ENCODE measurements at places on chromosomes 5 and 9.
A peak's percentile ranks its signal among the peaks of the same experiment; 100 is the strongest.

DNA sequence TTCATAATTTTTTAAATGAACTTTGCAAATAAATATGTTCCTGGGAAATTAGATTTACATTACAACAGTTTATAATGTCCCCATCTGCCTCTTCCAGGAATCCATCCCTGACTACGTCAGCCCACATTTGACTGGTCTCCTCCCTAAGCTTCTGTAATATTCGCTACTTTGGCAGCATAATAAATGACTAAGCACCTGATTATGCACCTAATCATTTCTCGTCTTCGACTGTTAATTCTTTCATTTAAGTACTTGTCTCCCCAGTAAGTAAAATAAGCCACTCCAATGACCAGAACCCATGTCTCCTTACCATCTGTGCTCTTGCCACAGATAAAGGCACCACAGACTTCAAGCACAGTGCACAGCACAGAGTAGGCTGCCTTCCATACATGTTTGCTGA is 122.7 kb downstream of the DENND1A start:
- DNase-seq = no peak

- no peak for DNase-seq
Measured at GRCh38 chr5:93399675-93400074, 181.3 kb downstream of the NR2F1-AS1 start.

GRCh38 chr5:170499621-170500020 is 4.2 kb upstream of the KCNIP1 start:
- DNase-seq = no peak

DNA sequence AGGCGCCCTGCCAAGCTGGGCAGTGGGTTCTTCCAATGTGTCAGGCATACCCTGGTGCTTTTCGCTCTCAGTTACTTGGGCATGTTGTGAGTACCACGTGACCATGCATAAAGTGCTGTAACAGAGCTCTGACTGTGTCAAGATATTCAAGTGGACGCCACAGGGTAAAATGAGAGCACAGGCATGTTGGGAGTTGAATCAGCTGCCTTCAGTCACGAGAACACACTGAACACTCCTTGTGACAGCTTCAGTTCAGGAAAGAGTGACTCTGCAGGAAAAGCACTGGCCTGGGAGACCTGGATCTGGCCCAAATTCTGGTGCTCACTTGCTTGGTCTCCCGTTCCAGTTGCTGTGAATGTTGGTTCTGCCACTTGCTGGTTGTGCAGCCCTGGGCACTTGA is 5.1 kb downstream of the MLANA start:
- DNase-seq = no peak

DNA sequence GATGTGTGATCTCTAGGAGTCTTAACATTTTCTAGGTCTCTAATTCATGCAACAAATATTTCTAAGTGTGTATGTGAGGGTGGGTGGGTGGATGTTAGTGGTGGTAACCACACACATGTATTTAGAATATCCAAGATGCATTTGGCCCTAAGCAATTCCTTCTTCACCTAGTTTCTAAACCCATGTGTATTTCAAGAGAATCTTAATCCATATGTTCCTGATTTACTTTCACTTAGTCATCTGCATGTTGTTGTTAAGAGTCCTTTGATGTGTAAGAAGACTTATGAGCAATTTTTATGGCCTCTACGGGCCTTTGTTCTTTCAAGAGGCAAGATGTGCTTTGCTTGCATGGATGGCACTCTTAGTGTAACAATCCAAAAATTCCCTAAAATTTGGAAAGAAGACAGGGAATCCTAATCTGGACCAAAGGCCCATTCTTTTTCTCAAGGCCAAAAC is 282.6 kb downstream of the SPATA31D1 start:
- DNase-seq = no peak

DNA sequence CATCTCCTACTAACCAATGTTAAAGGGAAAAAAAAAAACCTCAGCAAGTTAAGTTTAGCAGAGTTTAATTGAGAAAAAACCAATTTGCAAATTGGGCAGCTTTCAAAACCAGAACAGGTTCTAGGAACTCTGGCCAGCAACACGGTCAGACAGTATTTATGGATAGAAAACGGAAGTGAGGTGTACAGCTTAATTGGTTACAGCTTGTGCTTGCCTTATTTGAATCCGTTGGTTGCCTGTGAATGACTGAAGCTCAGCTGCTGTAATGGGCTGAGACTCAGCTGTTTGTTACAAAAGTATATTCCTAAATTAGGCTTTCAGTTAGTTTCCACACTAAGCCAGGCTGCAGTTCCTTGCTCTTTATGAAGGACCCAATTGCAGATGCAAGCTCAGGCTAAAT is 217.0 kb downstream of the SREK1 start:
- DNase-seq = no peak

- no peak for DNase-seq
Measured at GRCh38 chr9:35728041-35728971, 3.7 kb downstream of the TLN1 start.

DNA sequence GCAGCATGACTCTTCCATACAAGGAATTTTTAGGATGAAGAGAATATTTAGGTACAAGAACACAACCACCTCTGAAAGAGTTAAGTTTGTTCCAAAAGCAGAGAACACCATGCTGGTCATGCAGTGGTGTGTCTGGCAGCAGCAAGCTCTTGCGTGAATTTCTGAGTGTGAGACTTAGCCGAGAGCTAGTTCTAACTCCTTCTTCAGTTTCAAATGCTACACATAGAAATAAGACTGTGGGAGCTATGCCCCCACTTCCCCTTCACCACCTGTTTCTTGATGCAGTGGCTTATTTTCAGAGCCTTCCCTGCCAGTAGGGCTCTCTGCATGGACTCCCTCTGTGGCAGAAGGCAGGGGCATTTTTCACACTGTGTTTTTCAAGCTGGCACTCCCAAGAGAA is 122.9 kb upstream of the ZNF366 start:
- DNase-seq = no peak

DNA sequence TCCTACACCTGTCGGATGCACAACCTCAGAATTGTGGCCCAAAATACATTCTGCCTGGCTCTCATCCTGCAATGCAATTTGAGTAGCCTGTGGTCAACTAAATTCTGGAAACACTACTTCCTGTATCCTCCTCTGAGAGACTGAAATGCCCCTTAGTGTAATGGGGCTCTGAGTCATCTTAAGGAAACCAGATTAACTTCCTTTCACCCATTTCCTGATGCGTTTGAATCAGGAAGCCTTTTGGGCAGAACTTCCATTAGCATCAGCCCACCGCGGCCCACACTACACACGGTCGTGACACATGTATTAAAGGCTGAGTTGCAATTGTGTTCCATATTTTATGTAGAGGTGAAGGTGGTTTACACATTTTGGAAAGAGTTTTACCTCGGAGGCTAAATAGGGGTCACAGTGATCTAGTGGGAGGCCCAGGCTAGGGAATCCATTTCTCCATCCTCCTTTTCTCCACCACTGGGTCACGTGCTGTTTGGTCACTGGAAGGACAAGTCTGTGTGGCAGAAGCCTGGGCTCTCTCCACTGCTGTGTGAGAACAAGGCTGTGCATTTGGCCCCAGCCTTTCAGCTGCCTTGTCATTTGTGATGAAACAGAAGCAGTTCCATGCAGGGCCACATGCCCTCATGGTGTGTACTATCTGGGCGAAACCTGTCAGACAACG is 55.9 kb downstream of the DAP start:
- no peak for DNase-seq

GRCh38 chr5:128384068-128384467 is 154.0 kb downstream of the FBN2 start:
- DNase-seq = no peak

DNA sequence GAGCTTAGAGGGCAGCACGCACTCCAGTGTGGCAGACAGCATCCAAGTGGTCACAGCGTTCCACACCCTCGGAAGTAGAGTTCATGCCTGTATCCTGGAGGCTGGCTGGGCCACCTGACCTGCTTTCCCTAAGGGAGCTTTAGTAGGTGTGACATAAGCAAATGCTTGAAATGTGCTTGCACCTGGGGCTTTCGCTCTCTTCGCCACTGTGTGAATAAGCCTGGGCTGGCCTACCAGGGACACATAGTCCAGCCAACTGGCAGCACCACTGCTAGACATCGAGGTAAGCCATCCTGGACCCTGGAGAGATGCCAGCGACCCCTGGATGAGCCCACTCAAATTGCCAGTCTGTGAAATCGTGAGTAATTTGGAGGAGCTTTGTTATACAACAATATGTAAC is 24.9 kb upstream of the IRX4 start:
- no peak for DNase-seq

DNA sequence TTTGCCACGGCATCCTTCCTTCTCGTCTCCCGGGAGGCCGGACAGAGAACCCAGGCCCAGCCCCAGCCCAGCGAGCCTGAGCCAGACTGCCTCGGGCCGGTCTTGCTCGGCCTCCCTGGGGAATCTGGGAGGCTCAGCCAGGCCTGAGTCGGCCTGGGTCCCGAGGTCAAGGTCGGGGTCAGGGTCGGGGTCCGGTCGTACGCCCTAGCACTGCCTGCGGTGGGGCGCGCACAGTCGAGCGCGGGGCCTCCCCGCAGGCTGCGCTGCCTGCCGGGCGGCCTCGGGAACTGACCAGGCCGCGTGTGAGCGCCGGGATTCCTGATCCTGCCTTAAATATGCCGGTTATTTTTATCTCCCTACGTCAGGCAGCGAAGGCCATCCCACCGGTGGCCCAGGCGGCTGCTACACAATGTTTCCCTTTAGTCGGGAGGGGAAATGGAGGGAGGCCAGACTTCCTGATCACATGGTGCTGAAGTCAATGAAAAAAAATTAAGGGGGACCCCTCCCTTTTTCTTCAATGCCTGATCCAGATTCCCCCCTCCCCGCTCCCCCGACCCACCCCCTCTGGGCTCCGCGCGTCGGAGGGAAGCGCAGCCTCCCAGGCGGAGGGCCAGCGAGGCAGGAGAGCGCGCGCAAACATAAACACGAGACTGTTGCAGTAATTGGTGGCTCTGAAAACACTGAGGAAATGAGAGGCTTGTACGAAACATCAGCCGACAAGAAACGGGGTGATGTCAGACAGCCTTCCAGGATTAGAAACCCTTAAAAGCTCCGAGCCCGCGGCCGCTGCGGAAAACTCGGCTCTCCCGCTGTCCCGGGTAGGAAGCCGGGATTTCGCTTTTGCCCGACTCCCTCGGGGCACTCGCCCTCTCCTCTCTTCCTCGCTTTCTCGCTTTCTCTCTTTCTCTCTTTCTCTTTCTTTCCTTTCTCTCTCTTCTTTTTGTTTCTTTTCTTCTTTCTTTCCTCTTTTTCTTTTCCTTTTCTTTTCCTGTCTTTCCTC is 148.2 kb upstream of the KLF4 start:
- DNase-seq = no peak

- no peak for DNase-seq
Measured at GRCh38 chr5:53386341-53386740, 94.1 kb upstream of the FST start.

DNA sequence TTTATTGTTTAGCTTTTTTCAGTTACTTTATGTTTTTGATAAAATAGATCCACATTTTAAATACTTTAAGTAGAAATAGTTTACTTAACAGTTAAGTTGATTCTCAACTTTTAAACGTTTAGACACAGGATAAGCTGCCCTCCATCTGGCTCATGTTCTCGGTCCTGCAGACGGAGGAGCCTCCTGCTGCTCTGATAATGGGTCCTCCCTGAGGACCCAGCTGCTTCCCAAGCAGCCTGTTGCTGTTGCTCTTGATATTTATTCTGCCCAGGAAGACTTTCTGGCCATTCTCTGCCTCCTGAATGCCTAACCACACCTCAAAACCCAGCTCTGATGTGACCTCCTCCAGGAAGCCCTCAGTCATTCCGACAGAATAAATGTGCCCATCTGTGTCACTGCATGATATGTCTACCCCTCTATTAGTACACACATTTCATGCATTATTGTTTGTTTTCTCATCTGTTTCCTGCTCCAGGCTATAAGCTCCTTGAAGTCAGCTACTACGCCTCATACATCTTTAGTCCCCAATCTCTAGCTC is 267.2 kb upstream of the MSX2 start:
- DNase-seq = no peak

DNA sequence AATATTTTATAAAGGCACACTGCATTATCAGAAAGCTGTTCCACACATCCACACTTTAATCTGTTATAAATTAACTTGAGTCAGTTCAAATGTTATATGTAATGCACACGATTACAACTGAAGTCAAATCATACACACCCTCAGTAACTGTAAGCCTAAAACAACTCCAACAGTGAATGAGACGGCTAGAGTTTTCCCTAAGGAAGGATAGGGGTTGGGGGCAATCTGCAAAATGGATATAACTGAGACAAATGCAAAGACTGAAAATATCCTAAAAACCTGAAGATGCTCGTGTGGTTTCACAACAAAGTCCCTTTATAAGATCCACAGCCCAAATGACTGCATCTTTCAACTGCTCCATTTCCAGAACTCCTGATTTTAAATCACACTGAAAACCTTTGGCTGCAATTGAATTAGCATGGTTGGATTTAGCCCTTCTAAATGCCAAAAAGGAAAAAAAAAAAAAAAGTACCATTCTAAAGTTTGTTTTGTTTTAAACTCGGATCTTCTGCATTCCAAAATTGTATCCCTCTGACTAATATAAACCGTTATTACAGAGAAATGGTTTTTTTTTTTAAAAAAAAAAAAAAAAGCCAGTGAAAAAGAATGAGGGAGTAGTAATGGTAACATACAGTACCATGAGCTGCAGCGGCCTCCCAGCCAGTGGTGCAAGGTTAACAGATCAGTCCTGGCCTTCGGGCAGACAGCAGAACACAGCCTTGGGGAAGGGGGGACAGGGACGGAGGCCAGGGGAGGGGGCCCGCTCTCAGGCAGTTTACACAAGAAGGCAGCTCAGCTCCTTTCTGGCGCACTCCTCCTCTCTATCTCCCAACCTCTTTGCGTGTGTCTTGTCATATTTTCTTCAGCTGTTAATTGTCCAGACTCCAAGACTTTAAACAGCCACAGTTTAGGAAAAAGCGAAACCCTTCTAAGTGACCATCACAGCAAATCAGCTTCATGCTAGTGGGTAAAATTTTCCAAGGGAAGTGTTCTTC is 166.1 kb downstream of the BNC2 start:
- no peak for DNase-seq

DNA sequence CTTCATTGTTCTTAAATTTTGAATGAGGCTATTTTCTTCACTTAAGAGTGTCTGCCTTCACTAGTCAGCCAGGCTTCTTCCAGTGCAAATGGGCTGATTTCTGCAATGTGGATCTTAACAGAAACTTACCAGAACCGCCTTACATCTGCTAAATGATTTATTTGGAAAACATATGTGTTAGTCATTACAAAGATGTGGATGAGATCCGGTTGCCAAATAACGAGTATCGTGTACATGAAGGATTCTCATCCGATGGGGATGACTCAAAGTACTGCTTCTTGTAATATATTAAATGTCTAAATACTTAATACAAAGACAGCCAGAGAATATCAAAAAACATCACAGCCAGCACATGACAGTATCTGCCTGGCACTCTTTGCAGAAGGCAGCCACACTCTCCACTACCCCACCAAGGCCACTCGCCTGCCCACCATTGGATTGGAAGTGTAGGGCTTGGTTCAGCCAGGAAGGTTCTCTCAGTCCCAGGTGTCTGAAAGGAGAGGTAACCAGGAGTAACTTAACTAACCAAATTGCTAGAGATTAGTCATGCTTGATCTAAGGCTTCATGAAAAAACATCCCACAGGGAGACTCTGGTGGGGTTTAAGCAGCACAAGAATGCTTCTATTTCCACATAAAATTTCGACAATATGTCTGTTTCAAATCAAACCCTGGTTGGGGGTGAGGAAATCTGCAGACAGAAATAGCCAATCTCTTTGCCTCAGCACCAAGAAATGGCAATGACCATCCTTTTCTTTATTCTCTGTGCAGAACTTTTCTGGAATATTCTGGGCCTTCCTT is 174.8 kb downstream of the GADD45G start:
- no peak for DNase-seq

GRCh38 chr5:22649074-22649473 is 204.1 kb downstream of the CDH12 start:
- DNase-seq = no peak

GRCh38 chr5:77972469-77973252 is 196.5 kb upstream of the TBCA start:
- peak; percentile 1 for DNase-seq

GRCh38 chr5:88929385-88929784 is 46.4 kb upstream of the MEF2C start:
- DNase-seq = no peak

Measured in stimulated activated CD4-positive, alpha-beta T cell treated with anti-CD3 and anti-CD28 coated beads, Interleukin-2, amount 100 ng/mL, for 4 hours (primary cell).